GM23338 (cell line): ENCODE measurements at places on chromosomes 6 and 20. TPM values are rescaled to one million over a fixed set of nuclear protein-coding genes. Genes with fewer than 3 reads are reported as not detected.

Gene LHFPL5
- not detected in 2 replicates for total RNA-seq

Gene THBD
- 0.58 and 0.97 TPM in 2 replicates for total RNA-seq

Gene RIPPLY2
- total RNA-seq = 3.4 and 5.4 TPM in 2 replicates

- no peaks in the 10 kb centered on the region for H3K27me3 ChIP-seq
- no peak overlapping the region for H3K4me3 ChIP-seq
- H3K4me1 ChIP-seq = no peaks in the 10 kb centered on the region
- H3K27ac ChIP-seq = no peak overlapping the region
Observed at GRCh38 chr20:14234666-14235295, 102.6 kb downstream of the FLRT3 start.

DNA sequence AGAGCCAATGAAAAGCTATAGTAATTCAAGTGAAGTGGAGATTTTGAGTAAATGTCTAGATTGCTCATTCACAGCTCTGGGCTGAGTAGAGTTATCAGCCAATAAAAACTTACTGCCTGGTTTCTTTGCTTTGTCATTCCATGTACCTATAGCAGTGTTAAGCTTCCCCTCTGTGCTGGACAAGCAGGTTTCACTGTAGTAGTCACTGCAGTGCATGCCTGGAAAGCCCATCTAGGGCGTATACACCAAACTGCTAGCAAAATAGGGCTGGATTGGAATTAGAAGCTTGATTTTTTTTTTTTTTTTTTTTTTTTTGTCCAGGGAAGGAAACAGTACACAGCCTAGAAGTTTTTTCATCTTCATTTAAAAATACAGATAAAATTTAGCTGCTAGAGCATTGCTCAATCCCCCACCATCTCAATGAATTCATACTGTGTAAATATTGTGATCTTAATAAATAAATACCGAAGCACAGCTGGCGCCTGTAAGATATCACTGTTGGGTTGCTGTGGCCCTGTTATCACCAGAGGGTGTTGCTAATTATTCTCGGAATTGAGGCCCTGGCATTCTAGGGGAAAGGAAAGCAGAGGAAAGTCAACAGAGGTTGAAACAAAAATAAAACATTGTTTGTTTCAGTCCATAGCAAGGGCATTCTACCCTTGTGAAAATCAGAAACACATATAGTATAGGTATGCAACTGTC lies 968.5 kb upstream of the GJE1 start:
- no peaks in the 10 kb centered on the region for H3K36me3 ChIP-seq
- no peak for DNase-seq
- no peaks in the 10 kb centered on the region for H3K27me3 ChIP-seq
- H3K4me3 ChIP-seq = no peak overlapping the region
- peaks cover 17% of the 10 kb centered on the region for H3K4me1 ChIP-seq

GRCh38 chr6:17705428-17705777 lies 1.3 kb downstream of the NUP153 start:
- H3K4me1 ChIP-seq = peaks cover 31% of the 10 kb centered on the region
- peak overlapping the region; percentile 75 for H3K4me3 ChIP-seq
- H3K36me3 ChIP-seq = no peaks in the 10 kb centered on the region
- DNase-seq = no peak
- peak overlapping the region; percentile 98 for H3K27ac ChIP-seq

DNA sequence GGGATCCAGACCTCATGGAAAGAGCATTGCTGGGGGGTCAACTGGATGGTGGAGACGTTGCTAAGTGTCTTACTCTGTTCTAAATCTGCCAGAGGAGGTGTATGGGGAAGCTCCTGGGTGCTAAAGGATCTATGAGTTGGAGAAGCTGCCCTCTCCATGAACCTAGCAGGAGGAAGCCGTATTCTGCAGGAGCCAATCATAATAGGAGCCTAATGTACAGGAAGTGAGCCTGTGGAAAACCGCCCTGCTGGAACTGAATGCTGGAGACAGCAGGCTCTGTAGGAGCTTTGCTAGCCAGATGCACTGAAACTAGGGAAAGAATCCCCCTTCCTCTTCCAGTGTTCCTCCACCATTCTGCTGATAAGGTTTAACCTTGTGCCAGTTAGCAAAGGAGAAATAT lies 10.9 kb downstream of the CASP8AP2 start:
- H3K36me3 ChIP-seq = peaks cover 4% of the 10 kb centered on the region
- H3K4me3 ChIP-seq = no peak overlapping the region
- no peak for DNase-seq
- no peaks in the 10 kb centered on the region for H3K4me1 ChIP-seq
- H3K27ac ChIP-seq = peak overlapping the region; percentile 39; the same call in 1 of the 2 replicates

DNA sequence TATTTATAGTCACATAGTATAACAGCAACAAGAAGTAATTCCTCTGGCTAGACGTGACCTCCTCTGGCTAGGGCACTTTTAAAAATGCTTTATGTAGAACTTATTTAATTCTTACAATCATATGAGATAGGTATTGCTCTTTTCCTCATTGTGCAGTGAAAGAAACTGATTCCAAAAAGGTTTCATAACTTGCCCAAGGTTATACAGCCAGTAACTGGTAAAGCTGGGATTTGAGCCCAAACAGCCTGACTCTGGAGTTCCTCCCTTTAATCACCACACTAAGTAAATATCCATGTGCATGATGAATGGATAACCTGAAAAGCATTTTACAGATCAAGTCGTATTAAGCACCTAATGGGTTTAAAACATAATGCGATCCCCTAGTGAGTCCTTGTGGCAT lies 214.6 kb downstream of the PRL start:
- H3K4me1 ChIP-seq = peaks cover 12% of the 10 kb centered on the region
- no peak overlapping the region for H3K27ac ChIP-seq
- H3K4me3 ChIP-seq = no peak overlapping the region
- H3K36me3 ChIP-seq = no peaks in the 10 kb centered on the region
- H3K27me3 ChIP-seq = no peaks in the 10 kb centered on the region

- no peak overlapping the region for H3K4me3 ChIP-seq
- no peak for DNase-seq
- H3K36me3 ChIP-seq = no peaks in the 10 kb centered on the region
- no peaks in the 10 kb centered on the region for H3K27me3 ChIP-seq
Observed at GRCh38 chr6:25012657-25013056, 76.9 kb upstream of the RIPOR2 start.

GRCh38 chr6:116366740-116367275 lies 3.9 kb upstream of the DSE start:
- H3K4me3 ChIP-seq = no peak overlapping the region
- no peaks in the 10 kb centered on the region for H3K36me3 ChIP-seq
- no peak overlapping the region for H3K27ac ChIP-seq

DNA sequence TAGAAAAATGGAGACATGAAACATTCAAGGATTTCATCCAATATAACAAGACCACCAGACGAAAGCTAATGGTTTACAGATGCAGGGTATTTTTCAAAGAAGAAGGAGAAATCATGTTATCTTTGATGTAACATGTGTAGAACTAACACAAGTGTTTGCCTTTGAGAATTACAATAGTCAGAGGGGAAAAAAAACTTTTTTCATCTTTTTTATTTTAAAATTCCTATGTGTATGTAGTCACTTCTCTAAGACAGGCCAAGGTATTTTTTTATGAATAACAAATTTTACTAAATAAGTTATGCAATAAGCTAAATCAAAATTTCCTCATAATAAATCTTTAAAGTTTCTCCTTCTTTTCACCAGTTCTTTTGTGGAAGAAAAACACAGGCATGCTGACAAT lies 161.4 kb downstream of the PDE7B start:
- H3K27ac ChIP-seq = no peak overlapping the region
- no peaks in the 10 kb centered on the region for H3K36me3 ChIP-seq
- no peaks in the 10 kb centered on the region for H3K27me3 ChIP-seq
- no peaks in the 10 kb centered on the region for H3K4me1 ChIP-seq
- no peak for DNase-seq

DNA sequence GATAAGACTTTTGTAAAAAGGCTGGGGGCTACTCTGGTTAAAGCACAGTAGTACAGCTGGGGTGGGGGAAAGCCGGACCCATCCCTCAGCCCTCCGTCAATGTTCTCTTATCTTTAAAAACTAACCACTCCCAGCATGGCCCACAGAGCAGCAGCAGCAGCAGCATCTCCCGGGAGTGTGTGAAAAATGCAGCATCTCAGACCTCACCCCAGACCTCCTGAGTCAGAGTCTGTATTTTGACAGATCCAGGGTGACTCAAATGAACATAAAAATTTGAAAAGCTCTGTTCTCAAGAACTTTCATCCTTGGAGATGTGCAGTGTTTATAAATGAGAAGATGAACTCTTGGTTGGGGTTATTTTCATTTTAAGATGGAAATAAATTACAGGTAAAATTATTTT lies 277.7 kb upstream of the ECI2 start:
- H3K36me3 ChIP-seq = no peaks in the 10 kb centered on the region
- no peaks in the 10 kb centered on the region for H3K27me3 ChIP-seq
- no peak for DNase-seq
- H3K4me3 ChIP-seq = no peak overlapping the region
- no peaks in the 10 kb centered on the region for H3K4me1 ChIP-seq
